ENCODE measurements at places on chromosomes 16 and 17.
A peak's percentile ranks its signal among the peaks of the same experiment; 100 is the strongest.

DNA sequence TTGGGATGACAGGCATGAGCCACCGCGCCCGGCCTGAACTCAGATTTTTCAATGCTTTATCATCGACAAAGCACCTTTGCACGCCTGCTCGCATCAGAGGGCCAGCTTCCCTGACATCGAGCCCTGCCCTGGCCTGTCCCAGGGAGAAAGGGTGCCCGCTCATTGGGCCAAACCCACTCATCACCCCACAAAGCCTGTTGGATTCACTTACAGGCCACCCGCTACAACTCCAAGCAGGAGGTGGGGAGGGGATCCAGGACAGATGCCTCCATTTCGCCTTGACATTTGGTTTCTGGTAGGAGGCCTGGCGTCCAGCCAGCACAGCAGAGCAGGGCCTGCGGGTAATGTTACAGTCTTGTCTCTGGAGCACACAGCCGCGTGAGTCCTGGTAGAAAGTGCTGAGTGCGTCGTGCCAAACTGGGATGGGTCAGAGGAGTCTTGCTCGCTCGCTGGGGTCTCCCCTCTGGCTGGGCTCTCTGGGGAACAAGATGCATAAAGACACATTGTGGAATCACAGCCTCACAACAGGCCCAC lies 19.8 kb downstream of the SMTNL2 start:
- DNase-seq = peak; percentile 54

- peak; percentile 87 for DNase-seq
Observed at GRCh38 chr17:81002409-81003361, 11.0 kb downstream of the CHMP6 start.

GRCh38 chr17:36597226-36597625 lies 4.2 kb upstream of the MRM1 start:
- DNase-seq = no peak

DNA sequence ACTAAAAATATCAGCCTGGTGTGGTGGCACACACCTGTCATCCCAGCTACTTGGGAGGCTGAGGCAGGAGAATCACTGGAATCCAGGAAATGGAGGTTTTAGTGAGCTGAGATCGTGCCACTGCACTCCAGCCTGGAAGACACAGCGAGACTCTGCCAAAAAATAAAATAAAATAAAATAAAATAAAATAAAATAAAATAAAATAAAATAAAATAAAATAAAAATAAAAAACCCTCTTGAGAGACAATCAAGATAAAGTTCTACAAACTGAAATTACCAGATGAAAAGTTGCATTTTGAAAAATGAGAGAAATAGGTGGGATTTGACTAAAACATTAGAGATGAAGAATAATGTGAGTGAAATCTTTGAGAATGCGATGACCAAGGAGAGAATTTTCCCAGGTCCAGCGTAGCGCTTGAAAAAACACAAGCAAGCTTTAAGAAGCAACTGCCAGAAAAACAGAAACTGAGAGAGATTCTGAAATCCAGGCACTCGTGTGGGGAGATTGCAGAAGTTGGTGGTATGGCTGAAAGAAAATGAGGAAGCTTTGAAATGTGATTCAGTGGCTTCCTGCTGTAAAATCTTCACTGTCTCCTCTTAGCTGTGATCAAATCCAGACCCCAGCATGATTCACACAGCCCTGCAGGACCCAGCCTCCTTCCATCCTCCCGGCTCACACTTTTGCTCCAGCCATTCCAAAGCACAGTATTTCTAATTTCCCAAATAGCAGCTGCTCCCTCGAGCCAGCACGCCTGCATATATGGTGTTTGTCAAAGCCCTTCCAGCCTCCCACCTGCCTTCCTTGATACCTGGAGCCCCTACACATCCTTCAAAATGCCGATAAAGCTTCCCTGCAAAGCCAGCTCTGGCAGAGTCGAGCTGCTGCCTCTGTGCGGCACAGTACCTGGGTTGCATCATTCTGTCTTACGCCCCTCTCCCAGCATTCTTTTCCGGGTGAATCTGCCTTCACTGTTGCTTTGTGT lies 8.2 kb upstream of the CD300E start:
- no peak for DNase-seq

DNA sequence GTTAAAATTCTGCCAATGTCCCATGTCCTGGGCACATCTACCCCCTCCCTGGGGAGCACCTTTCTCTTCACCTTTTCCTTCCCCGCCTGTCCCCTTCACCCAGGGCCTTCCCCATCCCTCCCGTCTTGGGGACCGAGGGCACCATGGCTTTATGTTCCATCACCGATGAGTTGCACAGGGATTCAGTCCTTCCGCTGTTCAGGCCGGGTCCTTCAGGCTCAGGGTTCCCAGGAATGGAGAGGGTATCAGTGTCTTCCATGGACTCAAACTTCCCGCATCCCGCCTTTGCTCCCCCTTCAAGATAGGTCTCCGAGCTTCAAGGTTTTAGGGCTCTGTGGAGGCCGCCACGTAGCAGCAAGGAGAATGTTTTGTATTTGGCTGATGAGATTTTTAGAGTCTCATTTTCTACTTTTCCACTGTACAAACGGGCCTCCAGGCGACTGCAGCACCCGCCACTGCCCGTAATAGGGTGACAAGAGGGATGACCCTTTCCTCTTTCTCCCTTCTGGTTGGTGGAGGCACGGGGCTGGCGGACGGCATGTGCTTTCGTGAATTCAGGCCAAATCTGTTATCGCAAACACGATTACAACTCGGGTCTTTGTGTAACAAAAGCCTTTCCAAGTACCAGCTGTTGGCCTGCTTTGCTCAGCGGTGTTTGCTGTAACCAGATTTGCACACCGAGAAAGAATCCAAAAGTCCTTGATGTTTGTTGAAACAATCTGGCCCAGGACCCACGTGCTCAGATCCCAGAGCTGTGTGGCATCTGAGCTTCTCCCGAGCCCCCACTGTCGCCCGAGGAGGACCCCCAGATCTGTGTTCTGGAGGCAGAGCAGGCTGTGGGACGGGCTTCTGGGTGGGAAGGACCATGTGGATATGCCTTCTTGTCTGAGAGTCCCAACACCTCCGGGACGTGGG lies 236.3 kb downstream of the SEC14L1 start:
- peak; percentile 69 for DNase-seq

- no peak for DNase-seq
Observed at GRCh38 chr17:74008196-74008595, 195.3 kb upstream of the RPL38 start.

DNA sequence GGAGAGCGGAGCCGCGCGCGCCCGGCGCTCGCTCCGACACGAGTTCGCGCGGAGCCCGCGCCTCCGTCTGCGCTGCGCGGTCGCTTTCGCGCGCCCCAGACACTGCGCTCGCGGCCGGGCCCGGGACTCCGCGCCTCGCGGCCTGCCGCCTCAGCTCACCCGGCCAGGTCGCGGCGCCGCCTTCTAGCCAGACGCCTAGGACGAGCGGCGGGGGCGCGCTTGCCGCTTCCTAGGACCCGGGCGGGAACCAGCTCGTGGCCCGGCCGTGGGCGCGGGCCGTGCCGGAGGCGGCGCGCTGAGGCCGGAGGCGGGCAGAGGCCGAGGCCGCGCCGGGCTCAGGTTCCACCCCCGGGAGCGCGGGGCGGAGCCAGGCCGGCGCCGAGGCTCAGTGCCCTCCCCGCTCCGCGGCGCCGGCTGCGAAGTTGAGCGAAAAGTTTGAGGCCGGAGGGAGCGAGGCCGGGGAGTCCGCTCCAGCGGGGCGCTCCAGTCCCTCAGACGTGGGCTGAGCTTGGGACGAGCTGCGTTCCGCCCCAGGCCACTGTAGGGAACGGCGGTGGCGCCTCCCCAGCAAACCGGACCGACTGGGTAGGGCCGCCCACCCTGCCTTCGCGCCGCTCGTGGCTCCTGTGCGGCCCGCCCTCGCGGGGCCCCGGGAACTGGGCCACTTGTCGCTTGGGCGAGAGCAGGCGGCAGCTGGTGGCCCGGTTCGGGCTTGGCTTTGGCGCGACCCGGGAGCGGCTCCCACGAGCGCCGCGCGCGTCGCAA lies at the start of gene SPHK1:
SPHK1 (plus strand) TSS at position 388 of the 765 bp plus-strand sequence. CDS start 1,036 bp downstream, outside the sequence.
- DNase-seq = peak; percentile 95

DNA sequence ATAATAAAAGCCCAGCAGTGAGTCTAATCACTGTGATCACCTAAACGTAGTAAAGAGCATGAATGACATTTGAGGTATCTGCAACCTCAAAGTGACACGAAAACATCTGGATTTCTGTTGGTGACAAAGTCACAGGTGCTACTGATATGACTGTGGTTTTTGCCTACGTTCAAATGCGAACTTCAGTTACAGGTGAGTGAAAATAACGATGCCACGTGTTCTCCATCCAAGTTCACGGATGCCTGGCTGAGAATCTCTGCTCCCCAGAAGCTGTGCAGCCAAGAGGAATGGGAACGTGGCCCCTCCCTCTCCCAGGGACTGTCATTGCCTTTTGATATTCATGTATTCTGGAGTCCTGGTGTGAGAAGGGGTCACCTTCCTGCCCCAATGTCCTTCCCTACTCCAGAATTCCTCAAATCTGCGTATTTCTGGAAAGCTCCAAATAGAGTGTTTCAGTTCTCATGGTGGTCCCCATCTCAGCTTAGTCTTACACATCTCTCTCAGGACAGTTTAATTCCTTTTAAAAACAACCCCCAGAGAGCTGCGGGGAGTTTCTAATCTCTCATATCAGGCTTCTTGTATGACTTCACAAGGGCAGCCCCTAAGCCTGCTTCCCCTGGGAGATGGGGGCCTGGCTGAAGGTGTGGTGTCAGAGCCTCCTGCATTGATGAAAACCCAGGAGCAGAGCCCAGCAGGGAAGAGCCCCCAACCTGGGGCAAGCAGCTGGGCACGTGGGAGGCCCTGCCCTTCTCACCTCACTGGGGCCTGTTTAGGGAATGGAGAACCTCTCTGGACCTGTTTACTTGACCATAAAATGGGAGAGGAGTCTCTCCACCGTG lies 25.8 kb downstream of the PIK3R5 start:
- no peak for DNase-seq

DNA sequence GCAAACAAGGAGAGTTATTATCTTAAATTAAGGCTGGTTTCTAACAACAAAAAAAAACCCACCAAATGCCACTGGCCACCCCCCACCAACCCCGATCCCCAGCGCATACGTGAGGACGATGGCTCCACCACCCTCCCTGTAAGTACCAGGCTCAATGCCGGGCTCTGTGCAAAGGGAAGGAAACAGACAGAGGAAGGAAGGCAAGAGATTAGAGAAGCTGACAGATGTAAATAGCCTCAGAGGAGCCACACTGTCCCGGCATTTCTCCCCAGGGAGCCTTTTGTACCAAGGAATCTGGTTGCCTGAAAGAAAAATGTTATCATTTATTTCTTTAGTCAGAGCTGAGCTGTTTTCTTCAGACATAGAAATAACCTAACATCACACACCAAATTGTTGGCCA lies 13.1 kb downstream of the SOST start:
- DNase-seq = no peak

GRCh38 chr17:8122422-8122923 lies 1.4 kb downstream of the HES7 start:
- peak; percentile 59 for DNase-seq

DNA sequence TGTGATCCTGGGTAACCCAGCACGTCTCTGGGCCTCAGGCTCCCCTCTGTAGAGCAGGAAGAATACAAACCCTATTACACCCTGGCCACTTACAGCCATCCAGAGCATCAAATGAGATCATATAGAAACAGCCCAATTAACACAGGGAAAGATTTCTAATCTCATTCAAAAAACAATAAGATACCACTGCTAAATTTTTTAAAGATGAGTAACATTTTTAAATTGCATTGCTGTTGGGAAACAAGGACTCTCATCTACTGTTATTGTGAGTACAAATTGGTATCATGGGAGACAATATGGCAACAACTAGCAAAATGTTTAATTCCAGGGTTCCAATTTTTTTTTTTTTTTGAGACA lies 41.1 kb downstream of the SRL start:
- DNase-seq = peak; percentile 37
